Muscle of arm (tissue), 14 donors: ENCODE measurements at places on chromosomes 4 and X. TPM values are rescaled to one million over a fixed set of nuclear protein-coding genes. Genes with fewer than 3 reads are reported as not detected.
A peak's percentile ranks its signal among the peaks of the same experiment; 100 is the strongest.

Gene GPR50
- polyA plus RNA-seq, result not detected

- DNase-seq, result no peak
Observed at GRCh38 chr4:121330180-121330665, 50.6 kb downstream of the QRFPR start.

Gene SLC4A4
- 12.8 TPM for polyA plus RNA-seq

GRCh38 chr4:159006202-159006601 is 96.7 kb upstream of the RAPGEF2 start:
- no peak for DNase-seq

Gene GLOD5
- polyA plus RNA-seq, result not detected

DNA sequence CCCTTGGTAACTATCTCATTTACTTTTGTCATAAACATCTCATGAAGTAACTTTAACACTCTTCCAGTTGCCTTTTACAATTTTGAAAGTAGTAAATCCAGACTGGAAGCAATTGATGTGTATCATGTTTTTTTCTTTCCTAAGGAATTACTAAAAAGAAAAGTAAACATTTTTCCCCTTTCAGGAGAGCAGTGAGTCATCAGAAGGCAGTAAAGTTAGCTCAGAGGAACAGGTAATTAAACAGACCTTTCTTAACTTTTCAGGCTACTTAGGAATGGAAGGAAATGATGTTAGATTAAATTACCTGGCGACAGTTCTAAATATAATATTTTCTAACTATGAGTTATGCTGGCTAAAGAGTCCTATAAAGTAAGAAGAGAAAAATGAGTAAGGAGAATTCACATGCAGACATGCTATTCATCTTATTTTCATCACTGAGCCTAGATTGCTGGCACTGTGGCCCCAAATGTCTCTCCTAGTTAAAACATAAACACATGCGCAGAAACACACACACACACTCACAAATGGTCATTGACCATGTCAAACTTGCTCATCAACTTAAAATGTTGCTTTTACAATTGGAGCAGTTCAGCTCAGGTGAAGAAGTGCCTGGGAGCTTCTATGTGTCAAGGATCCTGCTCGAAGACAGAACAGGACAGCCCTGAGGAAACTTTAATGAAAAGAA is 9.3 kb downstream of the DMP1 start:
- no peak for DNase-seq

Gene SLITRK4
- polyA plus RNA-seq, result 3.6 TPM

- no peak for DNase-seq
Observed at GRCh38 chrX:79325263-79325958, 41.7 kb downstream of the ITM2A start.

GRCh38 chr4:154462081-154462810 is 29.4 kb downstream of the DCHS2 start:
- no peak for DNase-seq

DNA sequence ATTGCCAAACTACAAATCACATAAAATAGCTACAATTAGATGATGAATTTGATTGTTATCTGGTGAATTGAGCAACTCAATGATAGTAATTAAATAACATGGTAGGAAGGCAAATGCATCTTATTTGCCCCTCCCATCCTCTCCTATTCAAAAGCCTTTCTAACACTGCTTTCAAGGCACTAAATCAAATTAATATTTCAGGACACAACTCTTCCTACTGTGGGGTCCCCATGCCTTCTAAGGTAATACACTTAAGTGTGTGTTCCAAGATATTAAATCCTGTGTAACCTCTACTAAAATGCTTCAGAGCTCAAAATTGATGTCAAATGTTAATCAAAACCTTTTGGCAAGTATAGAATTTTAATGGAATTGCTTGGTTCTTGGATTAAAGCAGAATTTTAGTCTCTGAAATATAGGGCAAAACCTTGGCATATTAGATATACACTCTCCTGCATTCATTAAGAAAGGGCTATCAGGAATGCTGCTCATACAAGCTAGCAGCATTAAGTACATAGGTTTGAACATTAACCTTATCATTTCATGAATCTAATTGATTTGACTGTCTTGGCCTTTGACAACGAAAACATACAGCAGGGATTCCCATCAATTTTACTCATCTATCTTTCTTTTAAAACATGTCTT is 371.8 kb upstream of the GALNTL6 start:
- DNase-seq, result no peak

Gene IL21
- not detected for polyA plus RNA-seq

DNA sequence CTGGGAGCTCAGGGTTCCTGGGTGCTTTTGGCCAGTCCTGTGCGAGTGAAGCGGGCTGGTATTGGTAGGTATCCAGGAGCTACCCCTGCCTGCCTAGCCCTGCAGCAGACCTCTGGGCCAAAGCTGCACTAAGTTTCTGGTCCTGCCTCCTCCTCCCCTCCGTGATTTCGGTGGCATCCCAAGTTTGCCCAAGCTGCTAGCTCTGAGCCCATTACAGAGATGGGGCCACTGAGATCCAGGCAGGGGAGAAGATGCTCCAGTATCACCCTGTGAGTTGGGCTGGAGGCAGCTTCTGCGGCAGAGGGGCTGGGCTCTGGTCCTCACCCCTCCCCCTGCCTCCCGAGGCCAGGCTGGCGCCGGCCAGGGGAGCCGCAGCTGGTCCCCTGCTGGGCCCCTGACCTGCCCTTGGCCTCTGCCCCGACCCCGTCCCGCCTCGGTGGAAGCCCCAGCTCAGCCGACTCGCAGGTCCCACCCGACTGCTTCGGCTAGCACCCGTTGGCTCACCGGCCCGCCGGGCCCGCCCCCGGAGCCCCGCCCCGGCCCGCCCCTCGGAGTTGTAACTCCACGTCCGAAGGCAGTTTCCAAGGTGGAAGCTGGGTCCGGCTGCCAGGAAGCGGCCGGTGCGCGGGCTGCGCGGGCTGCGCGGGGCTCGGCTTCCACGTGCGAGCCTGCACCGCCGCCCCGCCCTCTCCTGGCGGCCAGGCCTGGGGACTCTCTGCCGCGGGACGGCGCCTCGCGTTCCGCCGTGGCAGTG is at the start of gene DUSP9:
Gene DUSP9 (plus strand): TSS at position 584 of the 754 bp plus-strand sequence. CDS start 751 bp downstream, outside the sequence.
- no peak for DNase-seq

Gene PLXNA3
- 40.4 TPM for polyA plus RNA-seq

Gene TBC1D14
- polyA plus RNA-seq, result 44.0 TPM

GRCh38 chr4:68953056-68953596 is 1.5 kb upstream of the UGT2A3 start:
- no peak for DNase-seq

DNA sequence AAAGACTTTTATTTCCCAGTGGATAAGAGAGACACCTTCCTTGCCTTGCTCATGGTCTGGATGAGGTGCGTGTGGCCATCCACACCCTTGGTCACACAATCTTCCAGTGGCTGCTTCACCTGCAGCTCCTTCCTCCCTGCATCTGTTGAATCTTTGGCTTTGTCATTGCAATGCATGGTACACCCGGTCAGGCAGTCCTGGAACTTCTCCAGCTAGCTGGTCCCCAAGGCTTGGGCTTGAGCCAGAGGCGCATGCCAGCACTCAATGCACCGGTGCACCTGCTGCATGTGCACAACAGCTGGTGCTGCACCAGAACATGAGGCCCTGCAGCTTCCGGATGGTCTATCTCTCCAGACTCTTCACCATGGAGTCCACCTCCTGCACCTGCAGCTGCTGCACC is 31.7 kb downstream of the SCML1 start:
- no peak for DNase-seq

Gene PLS3
- polyA plus RNA-seq, result 104 TPM

DNA sequence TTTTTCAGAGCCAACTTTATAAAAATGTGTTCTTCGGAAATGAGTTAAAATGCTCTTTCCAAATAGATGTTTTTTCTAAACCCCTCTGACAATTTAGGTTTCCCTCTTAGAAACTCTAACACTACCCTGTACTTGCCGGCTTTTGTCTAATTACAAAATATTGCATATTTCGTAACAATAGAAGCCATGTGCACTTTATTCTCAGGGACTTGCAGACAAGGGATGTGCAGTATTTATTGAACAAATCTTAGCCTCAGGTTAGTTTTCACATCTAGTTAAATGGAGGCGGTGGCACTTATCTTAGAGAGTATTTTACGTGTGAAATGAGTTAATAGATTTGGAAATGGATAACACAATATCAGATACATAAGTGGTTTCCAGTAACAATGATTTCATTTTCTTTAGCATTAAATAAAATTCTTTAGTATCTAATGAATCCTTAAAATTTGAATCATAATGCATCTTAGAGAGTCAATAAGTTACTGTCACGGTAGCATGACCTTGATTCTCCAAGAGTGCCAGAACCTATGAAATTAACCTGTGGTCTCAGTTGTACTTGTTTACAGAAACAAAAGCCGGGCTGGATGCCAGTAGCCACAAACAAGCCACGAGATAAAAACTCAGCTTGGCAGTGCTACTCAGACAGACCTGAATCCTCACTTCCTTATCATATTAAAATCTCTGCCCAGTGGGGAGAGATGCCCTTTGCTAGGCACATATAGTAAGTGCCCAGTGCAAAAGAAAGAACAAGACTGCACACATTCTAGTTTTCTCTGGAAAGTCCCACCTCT is 772 bp upstream of the PABPC4L start:
- no peak for DNase-seq

GRCh38 chr4:37635155-37635554 is 51.0 kb downstream of the RELL1 start:
- DNase-seq, result no peak

Gene CYP2U1
- 5.3 TPM for polyA plus RNA-seq

DNA sequence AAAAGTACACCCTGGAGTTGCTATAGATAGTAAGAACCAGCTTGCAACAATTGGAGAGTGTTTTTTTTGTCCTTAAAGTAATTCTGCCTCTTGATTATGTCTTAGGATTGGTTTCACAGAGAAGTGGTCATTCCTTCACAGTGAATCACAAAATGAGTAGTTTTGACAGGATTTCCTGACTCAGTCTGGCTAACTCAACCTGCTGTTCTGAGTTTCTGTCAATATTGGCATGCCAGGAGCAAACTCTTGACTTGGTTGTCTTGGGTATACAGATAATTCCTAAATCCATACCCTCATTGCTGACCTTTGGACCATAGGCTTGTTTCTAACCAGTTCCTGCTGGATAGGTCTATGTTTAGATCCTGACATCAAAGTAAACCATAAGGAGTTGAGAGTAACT is 9.4 kb downstream of the FHIP1A start:
- DNase-seq, result no peak

DNA sequence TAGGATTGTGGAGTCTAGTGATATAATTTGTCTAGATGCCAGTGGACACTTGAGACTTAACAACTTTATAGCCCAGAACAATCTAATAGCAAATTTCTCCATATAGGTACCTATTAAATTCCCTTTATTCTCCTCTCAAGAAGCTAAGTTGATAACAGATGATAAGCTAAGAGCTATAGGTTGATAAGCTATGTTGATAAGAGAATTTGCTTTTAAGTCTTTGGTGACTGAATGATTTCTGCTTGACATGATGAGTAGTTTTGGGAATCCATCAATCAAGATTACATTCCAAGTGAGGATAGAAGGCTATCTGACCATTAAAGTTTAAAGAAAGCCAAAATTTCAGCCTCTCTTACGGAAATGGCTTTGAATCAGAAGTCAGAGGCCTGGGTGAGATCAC is 131.6 kb downstream of the EMCN start:
- DNase-seq, result peak; percentile 2

DNA sequence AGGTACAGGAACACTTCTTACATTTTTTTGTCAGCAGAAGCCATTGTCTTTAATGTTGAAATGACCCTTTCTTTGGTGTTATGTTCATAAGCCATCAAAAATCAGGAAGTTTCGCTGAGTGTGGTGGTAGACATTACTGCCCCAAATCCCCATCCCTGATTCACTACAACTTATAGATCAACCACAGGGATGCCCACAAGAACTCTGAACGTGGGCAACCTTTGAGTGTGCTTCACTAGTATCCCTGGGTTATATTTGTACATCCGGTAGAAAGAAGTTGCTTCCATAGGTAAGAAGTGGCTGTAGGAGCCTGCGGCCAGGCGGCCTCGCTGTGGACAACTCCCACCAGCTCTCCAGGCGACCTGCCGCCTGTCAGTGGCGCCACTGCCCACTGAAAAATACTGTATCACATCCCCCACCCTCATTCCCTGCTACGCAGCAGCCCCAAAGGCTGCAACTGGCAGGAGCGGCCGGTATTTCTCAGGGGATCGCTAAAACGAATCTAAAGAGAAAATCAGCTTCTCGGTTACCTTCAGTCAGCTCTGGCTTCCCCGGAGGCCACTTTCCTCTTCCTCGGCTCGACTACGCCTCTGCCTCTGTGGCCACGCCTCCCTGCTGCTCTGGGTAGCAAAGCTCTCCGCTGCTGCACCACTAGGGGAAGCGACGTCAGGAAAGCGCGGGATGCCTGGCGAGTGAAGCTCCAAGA is 13.9 kb upstream of the ETDC start:
- DNase-seq, result peak; percentile 25

DNA sequence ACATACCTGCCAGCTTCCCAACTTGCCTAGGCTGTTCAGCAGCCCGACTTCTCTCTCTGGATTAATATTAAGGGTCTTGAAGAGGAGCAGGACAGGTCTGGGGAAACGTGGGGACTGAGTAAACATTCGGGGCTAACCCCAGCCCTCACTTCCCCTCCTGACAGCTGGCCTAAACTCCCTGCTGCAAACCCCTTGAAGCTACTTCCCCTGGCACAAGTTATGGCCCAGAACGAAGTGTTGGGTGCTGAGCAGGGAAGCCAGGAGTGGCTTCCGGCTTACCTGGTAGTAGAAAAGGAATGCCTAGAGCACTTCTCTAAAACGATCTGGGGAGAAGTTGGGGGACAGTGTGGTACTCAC is 200.0 kb downstream of the BCOR start:
- no peak for DNase-seq

Gene CXCL5
- 2.3 TPM for polyA plus RNA-seq

- no peak for DNase-seq
Observed at GRCh38 chr4:126568652-126569570, 1063.8 kb upstream of the INTU start.

Gene DUX4
- not detected for polyA plus RNA-seq

DNA sequence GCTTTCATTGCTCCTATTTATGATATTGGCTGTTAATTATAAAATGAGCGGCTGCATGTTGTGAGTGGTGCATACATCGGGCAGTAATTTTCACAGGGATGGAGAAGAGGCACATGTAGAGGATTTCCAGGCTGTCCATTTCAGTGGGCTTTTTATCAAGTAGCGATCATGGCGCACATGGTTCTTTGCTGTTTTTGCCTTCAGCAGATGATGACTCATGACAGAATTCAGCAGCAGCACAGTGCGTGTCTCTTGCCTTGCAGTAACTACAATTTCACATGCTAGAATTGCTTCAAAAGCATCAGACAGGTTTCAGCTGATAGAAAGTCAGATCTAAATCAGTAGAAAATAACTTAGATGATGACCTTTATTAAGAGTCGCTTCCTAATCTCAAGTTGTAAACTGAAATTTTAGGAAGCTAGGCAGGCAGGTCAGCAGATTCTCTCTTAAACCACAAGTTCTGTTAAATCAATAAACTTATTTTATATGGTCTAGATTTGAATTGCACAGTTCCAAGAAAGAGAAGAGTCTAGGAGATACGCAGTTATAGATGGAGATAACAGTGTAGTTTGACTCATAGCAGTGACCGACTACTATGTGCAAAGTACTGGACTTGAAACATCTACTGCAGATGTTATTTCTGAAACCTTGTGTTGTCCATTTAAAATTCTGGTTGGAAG is 35.8 kb downstream of the LRP2BP start:
- no peak for DNase-seq

- DNase-seq, result no peak
Observed at GRCh38 chr4:41124916-41125548, 89.3 kb downstream of the APBB2 start.
